Kidney epithelial cell (primary cell): ENCODE measurements at places on chromosomes 2 and 18.
A peak's percentile ranks its signal among the peaks of the same experiment; 100 is the strongest.

DNA sequence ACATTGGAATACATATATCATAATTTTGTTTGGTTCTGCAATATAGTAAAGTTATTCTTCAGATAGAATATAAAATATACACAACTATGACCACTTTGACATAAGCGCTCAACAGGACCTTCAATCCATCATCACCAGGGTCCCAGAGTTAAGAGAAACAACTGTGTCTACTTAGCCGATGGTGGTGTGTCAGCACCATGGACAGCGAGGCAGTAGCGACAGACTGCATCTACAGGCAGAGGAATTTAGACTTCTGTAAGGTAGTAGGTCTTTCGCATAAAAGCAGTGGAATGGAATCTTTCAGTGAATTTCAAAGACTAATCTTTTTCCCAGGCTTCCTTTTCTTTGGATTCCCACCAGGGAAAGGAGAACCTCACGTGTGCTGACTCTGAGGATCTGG is 20.5 kb upstream of the LRPPRC start:
- peak; percentile 19 for DNase-seq

- peak; percentile 51 for DNase-seq
These were observed 183.4 kb upstream of the FN1 start for GRCh38 chr2:215619022-215619958.

DNA sequence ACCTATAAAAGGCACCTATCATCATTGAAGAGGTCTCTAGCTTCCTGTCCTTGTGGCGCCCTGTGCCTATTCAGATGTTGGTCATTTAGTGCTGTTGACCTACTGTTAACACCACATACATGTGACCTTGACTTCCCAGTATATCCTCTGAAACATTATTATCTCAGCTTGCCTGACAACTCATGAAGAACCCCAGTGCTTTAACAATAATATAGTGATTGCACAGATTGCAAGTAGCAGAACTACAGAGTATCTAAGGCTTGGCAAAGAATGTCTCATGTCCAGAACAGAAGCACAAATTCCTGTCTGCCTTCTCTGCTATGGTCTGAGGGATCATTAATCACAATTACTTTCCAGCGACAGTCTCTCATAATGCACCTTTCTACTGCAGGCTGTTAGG is 165.3 kb downstream of the LCLAT1 start:
- no peak for DNase-seq

DNA sequence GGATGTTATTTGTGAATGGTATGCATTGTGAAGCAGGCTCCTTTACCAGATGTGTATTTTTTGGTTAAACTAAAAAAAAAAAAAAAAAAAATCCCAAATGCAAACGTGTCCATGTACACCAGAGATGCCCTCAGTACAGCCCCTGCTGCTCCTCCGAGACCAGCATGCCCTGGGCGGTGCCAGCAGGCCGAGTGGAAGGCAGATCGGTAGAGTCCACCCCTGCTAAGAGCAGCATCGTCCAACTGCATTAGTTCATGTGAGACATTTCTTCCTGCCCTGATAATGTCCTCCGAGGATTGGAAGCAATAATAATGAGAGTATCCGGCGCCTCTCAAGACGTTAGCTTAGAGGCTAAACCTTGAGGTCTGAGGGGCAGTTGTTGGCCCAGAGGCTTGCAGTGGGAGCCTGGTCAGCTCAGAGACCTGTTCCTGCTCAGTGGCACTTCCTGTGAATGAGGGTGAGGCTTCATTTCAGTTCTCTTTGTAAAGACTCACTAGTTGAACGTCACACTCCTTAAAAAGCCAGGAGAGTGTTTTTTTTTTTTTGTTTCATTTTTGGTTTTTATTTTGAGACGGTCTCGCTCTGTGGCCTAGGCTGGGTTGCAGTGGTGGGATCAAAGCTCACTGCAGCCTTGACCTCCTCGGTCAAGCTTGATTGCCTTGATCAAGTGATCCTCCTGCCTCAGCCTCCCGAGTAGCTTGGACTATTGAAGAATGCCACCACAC is 5.6 kb downstream of the SLC66A3 start:
- DNase-seq, result no peak

DNA sequence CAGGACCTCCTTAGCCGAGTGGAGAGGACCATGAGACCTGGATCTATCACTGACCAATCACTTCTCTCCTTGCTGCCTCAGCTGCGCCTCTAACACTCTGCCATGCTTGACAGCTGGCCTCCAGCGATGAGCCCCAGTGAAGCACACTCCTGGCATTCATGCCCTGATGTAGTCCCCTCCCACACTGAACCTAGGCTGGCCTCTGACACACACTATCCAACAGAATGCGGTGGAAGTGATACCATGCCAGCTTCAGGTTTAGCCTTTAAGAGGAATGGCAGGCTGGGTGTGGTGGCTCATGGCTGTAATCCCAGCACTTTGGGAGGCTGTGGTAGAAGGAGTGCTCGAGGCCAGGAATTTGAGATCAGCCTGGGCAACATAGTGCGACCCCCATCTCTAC is 73.7 kb upstream of the LAPTM4A start:
- DNase-seq, result no peak

- DNase-seq, result no peak
These were observed 288.4 kb downstream of the PIEZO2 start for GRCh38 chr18:10860928-10861327.

GRCh38 chr2:8918412-8918811 is 81.0 kb upstream of the KIDINS220 start:
- DNase-seq, result no peak

GRCh38 chr18:8870528-8870927 is 165.2 kb downstream of the MTCL1 start:
- DNase-seq, result no peak

GRCh38 chr2:100039291-100039980 is 103.0 kb downstream of the AFF3 start:
- no peak for DNase-seq

DNA sequence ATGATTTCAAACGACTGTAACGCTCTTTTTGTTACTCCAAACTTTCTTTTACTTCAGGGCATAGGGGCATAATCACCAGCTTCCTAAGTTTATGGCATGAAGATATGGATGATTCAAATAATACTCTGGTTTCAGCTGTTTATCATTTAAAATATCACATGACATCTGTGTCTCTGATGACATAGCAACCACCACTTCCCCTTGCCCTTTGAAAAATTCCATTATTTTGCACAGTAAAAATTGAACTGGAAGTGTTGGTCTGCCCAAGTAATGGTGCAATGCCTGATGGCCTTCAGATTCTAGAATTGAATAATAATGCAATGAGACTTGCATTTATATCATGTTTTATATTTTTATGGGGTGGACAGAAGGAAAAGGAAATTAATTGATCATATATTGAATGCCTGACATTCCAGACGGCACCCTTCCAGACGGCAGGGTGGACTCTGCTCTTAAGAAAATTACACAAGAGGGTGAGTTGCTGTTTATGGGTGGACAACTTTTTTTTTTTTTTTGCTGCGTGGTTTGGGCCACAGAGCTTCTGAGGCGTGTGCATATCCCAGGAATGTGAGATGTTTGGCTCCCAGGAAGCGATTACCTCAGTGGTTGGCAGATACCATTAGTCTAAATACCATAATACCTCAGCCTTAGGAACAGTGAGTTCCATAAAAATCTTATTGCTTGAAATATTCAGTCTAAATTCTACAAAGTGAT is 101.7 kb upstream of the ZNF521 start:
- peak; percentile 7 for DNase-seq

GRCh38 chr2:204665771-204666170 is 120.5 kb downstream of the PARD3B start:
- DNase-seq, result no peak

GRCh38 chr2:128799730-128800129 is 481.1 kb upstream of the HS6ST1 start:
- DNase-seq, result no peak

- DNase-seq, result no peak
These were observed 38.7 kb downstream of the INPP4A start for GRCh38 chr2:98483257-98483861.

DNA sequence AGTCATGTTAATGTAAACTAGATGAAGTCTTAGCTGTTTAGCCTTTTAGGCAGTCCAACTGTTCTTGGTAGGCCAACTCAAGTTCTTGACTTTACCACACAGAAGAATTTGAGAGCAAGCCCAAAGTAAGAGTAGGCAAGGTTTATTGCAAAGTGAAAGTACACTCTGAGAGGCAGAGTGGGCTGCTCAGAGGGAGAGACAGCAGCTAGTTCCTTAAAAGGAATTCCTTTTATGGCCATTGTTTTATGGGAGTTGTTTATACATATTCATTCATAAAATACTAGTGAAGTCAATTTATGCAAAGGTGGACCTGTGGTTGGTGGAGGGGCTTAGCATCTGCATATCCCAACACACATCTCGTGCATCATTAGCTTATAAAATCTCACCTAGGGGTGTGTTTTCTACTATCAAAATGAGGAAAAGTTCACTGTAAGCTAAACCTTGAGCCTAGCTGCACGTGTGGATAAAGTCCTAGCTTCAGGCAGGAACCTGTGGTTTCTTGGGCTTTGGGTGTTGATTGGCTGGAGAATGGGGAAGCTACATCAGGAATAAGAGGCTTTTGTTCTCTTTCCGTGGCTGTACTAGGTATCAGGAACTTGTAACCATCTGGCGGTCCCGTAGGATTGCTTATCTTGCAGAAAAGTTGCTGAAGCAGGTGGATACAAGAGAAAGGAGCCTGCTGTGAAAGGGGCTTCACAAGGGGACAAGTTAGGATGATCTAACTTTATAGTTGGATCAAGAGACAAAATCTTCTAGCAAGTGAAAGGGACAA is 110.4 kb upstream of the GULP1 start:
- no peak for DNase-seq

GRCh38 chr18:73316513-73316912 is 448.7 kb upstream of the NETO1 start:
- DNase-seq, result no peak

- DNase-seq, result no peak
These were observed 59.7 kb downstream of the VAPA start for GRCh38 chr18:9973470-9973869.

DNA sequence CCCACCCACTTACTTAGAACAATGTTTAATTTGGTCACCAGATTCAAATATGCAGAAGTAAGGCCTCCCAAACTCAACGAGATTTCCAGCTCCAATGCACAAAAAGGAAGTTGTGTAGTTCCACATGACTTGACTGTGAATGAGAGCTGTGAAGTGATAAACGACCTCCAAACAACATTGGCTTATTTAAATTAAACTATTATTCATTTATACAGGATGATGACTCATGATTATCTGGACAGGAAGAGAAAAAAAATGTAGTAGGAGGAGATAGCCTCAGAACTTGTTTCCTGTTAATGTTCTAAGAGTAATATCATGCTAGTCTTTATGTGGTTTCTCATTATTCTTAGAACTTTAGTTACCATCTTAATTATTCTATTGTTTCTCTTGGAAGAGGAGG is 237.3 kb downstream of the C1D start:
- no peak for DNase-seq

GRCh38 chr2:189628817-189629530 is 32.3 kb upstream of the ASNSD1 start:
- DNase-seq, result no peak

GRCh38 chr18:3447068-3447894 is 2.7 kb upstream of the TGIF1 start:
- no peak for DNase-seq
